ENCODE measurements at places on chromosomes 6 and 20.

DNA sequence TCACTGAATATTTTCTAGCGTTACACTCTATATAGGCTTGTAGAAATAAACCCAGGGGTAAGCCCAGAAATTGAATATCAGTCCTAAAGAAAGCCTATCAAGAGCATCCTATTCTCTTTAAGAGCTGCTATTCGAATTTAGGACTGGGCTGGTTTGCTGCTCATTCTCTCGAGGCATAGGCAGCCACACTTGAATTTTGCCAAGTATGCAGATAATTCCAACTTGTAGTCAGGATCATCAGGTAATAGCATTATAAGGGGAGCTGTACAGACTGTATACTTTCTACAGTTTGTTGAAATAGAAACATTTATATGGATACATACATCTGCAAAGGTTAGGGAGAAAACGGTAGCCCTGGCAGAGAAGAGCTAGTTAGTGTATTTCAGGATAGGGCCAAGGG is 2.1 kb upstream of the ZBTB2 start:
- no peak for DNase-seq

GRCh38 chr6:83183082-83183828 is 9.8 kb downstream of the PGM3 start:
- DNase-seq = peak; percentile 98

- DNase-seq = no peak
These were observed 421.8 kb upstream of the SLC35B3 start for GRCh38 chr6:8857160-8857559.

DNA sequence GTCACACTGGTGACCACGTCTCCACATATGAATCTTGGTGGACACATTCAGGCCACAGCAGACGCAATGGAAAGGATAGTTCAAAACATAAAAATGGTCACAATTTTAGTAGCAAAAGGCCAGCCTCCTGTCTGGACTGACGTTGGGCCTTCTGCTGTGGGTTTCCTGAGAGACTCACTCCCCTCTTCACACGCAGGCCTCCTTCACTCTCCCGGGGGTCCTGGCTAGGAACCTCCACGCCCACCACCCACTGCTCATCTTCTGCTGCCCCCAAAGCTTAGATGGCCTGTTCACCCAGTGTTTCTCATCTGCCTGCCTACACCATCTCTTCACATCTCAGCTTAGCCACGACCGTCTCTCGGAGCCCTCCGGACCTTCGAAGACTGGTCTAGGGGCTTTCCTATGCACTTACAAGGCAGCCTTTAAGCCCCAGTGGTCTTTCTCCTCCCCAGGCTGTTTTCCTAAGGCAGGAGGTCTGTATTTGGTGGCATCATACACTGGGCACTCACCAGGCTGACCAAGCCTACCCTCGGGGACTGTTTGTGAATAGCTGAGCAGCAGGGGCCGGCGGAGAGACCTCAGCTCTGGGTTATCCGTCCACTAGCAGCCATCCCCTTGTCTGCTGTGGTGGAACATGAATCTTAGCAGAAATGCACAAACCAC is 46.6 kb upstream of the AFDN start:
- DNase-seq = no peak

GRCh38 chr20:62728028-62728780 is 19.6 kb downstream of the NTSR1 start:
- DNase-seq = no peak

- DNase-seq = no peak
These were observed 108.1 kb downstream of the FAM50B start for GRCh38 chr6:3957321-3957720.

DNA sequence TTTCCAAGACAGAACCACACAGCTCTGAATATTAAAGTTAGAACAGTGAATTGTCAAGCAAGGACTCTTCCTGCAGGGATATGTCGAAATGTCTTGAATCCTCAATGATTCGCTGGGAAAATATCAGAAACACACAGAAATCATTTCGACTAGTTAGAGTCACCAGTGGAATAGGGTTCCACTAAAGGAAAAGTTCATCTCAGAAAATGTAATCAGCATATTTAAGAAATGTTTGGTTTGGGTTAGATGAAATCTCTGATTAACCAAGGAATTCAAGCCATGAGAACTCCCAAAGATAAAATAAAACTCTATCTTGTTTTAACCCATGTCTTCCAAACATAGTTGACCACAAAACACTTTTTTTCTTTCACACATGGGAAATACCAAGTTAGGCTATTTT is 621.0 kb upstream of the NRSN1 start:
- DNase-seq = no peak

DNA sequence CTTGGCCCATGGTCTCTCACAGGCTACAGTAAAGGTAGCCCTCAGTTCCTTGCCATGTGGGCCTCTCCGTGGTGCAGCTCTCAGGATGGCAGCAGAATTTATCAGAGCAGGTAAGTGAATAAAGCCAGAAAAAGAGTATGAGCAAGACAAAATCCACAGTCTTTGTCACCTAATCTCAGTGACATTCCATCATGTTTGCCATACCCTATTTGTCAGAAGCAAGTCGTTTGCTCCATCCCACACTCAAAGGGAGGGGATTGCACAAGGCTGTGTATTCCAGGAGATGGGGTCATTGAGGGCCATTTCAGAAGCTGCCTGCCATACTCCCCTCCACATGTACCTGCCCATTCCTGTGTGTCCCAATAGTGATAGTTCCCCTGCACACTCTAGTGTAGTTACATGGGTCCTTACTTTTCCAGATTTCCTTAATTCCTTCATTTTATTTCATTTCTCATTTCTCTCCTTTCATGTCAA is 24.2 kb downstream of the ISM1 start:
- DNase-seq = no peak

- peak; percentile 66 for DNase-seq
These were observed 7.4 kb upstream of the IGF2R start for GRCh38 chr6:159961528-159961927.

DNA sequence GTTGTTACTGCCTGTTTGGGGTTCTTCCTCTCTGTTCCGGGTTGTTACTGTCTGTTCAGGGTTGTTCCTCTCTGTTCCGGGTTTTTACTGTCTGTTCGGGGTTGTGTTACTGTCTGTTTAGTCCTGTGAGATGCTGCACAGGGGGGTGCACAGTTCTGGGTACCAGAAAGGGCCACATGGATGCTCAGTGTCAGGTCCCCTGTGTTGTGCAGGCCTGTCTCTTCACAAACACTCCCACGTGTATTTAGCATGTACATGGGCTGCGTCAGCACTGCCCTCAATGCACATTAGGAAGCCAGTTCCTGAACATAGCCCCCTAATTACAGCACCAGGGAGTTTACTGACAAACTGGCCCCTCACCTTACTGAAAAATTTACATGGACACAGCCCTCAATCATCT is 118.5 kb downstream of the DLL1 start:
- no peak for DNase-seq

GRCh38 chr6:159817951-159818739 is 18.1 kb downstream of the PNLDC1 start:
- DNase-seq = no peak

DNA sequence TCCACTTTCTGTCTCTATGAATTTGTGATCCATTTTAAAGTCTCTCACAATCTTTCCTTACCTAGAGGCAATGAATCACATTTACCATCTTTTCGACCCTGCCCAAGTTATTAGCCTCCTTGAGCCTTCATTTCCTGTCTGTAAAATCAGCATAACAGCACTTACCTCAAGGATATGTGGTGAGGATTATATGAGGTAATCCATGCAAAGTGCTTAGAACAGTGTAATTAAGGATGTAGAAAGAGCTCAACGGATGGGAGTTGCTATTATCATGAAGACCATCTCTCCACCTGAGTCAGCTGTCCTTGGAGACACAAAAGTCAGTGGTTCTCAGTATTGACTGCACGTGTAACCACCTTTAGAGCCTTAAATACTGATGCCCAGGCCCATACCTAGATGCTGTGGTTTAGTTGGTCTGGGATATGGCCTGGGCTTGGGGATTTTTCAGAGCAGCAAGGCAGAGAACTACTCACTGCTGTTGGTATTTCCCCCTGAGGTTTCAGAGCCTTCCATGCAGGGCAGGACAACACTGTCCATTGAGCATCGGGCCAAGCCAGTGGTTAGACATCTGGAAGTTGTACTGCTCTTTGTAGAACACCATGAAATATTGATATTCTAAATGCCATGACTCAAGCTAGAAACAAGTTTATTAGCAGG is 55.8 kb downstream of the LYRM2 start:
- no peak for DNase-seq

DNA sequence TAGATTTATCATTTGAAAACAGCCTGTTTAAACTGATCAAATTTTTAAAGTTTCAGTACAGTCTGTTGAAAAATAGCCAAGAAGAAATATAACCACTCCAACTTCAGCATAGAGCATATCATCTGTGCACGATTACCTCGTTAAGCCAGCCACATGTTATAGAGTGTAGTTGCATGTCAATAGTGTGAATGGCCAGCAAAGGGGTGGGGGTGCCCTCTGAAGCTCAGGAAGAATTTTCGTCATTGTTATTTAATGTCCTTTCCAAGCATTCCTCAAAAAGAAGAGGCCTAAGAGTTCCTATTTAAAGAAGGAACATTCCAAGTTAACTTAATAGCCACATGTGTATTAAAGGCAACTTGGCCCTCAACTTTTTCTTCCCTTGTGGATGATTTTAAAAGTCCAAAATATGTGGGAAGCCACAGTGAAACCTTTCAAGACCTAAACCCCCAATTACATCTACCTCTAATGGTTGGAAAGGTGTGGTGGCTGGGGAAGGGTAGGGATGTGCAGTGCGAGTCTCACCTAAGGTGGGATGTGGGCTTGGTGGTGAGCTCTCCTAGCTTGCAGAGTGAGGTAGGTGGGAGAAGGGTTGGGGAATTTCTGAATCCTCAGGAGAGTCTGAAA is 1.8 kb upstream of the CCN2 start:
- DNase-seq = no peak

DNA sequence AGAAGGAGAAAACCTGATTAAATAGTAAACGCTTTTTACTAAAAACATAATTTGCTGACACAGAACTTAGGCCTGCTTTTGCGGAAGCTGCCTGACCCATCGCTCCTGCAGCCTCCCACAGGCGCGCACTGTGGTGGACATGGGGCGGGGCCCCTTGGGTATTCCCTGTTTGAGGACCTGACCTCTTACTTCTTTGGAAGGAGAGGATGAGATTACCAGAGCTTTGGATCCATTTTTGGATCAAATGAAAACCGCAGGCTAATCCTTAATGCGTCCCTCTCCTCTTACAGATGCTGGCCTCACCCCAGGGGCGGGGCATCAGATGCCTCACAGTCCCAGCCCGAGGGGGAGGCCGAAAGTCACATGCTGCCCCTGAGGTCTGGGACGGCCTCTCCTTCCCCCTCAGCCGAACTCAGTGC is 151.0 kb downstream of the SCML4 start:
- DNase-seq = no peak

GRCh38 chr6:14367296-14367695 is 249.7 kb downstream of the CD83 start:
- DNase-seq = no peak

GRCh38 chr20:35731862-35732643 is 10.0 kb downstream of the RBM39 start:
- no peak for DNase-seq

- no peak for DNase-seq
These were observed 18.8 kb downstream of the ZFAND3 start for GRCh38 chr6:37838219-37838921.

GRCh38 chr6:71236926-71237434 is 51.6 kb upstream of the OGFRL1 start:
- no peak for DNase-seq

DNA sequence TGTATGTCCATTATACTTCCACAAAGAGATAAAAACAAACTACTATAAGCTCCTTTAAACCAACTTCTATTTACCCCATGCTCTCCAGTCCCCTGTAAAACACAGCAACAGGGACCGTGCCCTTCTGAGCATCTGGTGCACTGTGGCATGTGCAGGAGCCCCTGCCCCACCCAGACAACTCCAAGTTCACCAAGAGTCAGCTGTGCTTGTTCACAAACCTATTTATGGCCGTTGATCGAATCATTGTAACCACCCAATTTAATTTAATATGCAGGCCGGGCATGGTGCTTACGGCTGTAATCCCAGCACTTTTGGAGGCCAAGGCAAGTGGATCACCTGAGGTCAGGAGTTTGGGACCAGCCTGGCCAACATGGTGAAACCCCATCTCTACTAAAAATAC is 13.7 kb upstream of the BLCAP start:
- no peak for DNase-seq

DNA sequence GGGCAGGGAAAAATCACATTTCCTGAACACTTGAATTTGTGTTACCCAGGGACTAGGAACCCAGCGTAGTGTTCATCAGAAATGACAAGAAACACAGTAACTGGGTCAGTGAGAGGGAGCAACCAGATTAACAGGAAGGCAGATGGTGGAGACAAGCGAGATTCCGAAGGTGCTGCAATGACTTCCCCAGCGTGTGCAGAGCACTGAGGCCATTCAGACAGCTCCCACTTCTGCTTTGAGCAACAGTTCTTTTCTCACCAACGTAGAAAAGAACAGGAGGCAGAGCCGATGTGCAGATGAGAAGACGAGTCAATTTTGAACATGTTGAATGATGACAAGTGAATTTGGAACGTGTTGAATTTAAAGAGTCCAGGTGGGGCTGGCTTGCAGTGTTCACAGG is 63.1 kb upstream of the IFNGR1 start:
- no peak for DNase-seq

- no peak for DNase-seq
These were observed 118.4 kb downstream of the SASH1 start for GRCh38 chr6:148460876-148461646.

DNA sequence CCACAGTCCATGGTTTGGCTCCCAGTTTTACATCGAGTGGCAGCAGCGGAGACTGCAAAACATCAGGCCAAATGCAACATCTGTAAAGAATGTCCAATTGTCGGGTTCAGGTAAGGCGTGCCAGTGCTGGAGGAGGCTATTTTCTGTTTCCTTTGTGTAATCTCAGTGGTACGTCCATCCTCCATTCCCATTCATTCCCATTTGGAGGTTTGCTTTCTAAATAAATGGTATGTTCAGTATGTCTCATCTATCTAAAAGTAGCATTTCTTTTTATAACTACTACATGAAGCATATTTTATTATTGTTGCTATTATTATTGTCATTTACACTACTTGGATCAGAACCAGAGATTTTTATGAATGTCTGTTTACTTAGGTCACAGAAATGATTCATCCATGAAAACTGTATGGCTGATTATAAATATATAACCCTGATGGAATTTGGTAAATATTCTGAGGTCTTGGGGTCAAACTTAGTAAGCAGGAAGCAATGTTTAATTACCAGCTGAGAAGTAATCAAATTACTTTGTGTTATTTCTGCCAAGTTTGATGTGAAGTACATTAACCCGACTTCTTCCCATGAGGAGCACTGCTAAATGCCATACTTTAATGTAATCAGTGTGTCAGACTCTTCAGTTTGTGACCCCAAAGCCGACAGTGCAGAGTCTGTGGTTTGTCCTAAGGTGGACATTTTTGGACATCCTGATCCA is 512.9 kb downstream of the UTRN start:
- DNase-seq = peak; percentile 92

- no peak for DNase-seq
These were observed 69.9 kb upstream of the PDE10A start for GRCh38 chr6:165732696-165733488.

GRCh38 chr20:4956200-4956810 is 45.0 kb downstream of the SLC23A2 start:
- DNase-seq = peak; percentile 58

GRCh38 chr6:158661156-158661685 is 11.4 kb downstream of the SYTL3 start:
- no peak for DNase-seq
